ENCODE measurements at places on chromosomes 6 and 20.

DNA sequence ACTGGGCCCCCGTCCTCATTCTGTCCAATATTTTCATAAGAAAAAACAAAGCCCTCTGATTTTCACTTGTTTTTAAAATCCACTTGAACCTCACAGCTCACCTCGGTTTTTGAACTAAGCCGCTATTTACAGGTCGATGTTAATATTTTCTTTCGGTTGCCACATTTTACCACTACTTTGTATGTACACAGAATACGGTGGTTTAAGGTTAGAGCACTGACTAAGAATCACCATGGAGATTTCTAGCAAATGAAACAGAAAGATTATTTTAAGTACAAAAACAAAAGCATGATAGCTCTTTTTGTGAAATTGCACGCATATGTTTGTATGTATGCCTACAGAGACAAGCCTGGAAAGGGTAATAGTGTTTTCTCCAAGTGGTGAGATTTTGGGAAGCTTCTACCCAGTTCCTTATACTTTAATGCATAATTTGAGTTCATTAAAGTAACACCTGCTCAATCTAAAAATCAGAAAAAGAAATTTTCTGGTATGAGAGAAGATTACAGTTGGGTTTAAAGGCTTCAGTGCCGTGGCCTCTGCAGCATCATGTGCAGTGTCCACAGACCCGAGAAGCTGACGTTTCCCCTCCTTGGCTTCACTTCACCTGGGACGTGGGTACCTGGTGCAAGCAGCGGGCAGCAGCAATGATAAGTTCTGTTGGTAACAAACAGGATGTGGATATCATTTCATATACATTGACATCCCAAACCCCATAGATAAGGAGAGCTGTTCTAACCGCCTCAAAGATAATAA lies 144.0 kb downstream of the UST start:
- no peak for DNase-seq

DNA sequence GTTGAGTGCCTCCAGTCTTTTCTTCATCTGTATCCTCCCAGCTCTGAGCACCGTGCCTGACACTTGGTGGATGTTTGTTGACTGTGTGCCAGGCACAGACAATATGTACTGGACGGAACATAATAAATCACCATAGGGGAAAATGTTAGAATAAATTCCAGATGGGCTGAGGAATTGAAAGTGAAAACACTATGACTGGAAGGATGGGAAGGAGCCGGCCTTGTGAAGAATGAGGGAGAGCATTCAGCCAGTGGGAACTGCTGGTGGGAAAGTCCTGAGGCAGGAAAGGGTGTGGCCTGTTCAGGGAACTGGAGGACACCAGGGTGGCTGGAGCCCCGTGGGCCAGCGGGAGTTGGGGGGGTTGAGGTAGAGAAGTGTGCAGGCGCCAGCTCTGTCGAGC lies 75.4 kb downstream of the MTHFD1L start:
- DNase-seq = no peak

DNA sequence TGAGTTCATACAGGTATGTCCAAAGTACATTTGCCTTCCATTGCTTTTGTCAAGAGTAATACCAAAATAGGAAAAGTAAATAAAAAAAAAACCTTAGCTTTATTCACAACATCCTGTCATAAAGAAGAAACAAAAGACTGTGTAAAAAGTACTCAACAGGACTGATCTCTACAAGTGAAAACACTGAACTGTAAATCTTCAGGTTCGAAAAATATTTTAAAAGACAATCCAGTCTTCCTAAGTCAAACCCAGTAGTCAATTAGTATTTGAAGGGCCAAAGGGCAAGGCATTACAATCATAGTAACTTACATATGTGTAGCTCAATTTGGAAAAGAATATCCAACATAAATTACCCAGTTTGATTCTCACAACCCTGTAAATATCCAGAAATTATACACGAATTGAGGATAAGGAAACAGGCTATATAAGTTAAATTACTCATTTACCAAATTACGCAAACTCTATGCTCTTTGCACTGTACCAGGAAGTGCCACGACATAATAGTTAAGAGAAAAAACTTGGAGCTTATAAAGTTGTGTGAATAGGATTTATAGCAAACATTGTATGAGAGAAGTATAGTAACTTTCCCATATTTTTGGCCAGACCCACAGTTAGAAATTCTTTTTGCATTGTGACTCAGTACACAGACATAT lies 21.2 kb downstream of the PTPRK start:
- no peak for DNase-seq

- no peak for DNase-seq
Measured at GRCh38 chr6:33908025-33908424, 104.2 kb upstream of the MLN start.

GRCh38 chr6:156654919-156655918 lies 122.0 kb upstream of the ARID1B start:
- DNase-seq = no peak

DNA sequence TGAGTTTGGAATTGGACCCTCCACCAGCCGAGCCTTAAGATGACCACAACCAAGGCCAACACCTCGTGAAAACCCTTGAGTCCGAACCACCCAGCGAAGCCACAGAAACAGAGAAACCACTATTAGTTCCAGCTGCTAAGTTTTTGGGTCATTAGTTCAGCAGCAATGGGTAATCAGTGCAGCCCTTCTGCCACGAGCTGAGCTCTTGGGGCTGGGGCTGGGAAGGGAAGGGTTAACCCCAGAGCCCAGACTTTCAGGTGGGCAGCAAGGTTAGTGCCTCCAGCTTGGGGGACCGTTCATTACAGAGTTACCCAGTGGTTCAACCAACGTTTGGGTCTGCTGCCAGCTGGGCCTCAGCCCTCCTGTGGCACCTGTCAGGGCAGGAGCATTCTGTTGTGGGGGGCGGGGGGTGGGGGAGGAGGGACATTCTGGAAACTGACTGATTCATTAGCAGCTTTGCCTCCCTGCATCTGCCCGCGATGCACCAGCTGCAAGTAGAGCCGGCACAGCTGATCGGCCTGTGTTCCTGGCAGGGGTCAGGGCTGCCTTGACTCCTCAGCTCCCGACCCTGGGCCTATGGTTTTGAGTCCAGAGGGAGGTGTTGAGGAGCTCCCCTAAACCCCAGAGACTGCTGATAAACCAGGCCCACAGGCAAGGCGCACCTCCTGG lies 52.7 kb downstream of the TGM2 start:
- DNase-seq = no peak

DNA sequence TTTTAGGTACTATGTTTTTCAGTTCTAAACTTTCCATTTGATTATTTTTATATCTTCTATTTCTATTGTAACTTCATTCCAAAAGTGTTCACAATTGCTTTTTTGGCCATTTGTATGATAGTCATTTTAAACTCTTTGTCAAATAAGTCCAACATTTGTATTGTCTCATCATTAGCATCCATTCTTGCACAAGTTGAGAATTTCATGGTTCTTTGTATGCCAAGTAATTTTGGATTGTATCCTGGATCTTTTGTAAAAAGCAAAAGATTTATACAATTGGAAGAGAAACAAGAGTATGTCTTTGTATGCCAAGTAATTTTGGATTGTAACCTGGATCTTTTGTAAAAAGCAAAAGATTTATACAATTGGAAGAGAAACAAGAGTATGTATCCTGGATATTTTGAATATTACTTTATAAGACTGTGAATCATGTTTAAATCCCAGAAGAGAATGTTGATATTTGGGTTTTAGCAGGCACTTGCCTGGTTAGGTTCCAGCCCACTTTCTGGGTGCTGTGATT lies 36.9 kb upstream of the NT5E start:
- no peak for DNase-seq

DNA sequence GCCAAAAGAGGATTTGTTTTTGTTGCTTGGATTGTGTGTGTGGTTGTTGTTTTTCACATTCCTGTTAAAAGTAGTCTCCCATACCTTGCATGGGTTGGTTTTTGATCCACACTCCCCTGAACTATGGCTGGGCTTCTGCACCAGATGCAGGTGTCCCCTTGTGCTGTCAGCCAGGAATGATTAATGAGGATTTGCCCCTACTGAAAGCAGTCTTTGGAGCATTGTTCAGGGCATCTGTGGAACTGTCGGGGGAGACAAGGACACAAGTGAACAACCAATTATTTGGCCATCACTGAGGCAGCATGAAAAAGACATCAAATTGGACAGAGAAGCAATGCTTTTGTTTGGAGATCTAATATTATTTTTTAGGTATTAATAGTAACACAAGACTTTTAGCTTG lies 373.2 kb upstream of the MMS22L start:
- DNase-seq = no peak

GRCh38 chr6:131059486-131059885 lies 3.6 kb downstream of the EPB41L2 start:
- DNase-seq = no peak

GRCh38 chr6:28860581-28860980 lies 63.2 kb downstream of the TRIM27 start:
- DNase-seq = no peak

DNA sequence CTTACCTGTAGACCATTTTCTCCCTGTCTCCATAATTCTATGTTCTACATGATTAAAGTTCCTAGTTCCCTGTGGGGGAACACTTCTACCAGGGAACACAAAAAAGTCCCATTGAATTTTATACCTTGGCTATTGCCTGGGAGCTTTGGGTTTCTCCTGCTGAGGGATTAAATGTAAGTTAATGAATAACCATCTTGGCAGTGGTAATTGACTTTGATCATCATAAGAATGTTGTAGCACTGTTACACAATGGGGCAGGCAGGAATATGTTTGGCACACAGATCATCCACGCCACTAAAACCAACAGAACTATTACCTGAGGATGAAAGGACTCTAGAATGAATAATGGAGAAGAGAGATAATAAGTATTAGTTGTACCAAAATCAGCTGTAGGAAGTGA lies 1106.2 kb upstream of the GJE1 start:
- DNase-seq = no peak

DNA sequence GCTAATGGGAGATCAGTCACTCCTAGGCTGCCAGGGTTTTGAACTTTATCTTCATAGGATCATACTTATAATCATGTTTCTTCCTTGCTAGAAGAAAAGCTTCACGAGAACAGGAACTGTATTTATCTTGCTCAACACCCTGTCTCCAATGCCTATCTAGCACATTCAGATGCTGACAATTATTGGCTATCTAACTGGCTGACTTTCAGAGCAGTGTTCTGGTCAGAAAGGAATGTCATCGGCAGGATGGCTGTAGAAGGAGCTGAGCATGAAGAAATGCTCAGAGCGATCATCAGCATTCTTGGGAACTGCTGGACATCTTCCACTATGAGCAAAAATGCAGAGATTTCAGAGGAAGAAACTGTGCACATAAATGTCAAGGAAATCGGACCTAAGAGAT lies 628.0 kb upstream of the NRSN1 start:
- DNase-seq = no peak

DNA sequence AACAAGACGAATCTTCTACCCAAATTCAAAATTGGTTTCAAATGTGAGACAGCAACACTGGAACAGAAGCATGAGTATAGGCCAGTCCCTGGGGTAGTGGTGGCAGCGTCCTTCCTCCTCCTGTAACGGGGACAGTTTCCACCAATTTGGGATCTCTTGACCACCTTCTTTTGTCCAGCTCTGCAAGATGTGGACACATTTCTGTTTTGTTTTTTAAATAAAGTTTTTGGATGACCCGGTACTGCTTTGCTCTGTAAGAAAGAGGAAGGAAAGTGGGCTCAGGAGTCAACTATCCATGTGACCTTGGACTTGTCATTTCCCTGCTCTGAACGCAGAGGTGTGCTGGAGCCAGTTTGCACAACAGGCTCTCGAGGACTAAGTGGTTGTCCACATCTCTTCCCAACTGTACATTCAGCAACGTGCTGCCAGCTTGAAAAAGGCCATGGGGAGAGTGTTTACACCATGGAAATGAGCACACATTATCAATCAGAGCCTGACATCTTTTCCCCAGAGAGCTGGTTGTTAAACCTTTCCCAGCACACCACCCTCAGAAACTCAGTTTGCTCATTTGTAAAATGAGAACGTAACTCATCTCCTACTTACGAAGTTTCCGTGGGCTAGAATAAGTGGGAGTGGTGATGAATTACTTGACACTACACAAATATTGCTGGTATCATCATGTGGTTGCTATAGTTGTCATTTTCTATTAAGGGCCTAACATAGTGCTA lies 66.5 kb downstream of the ADTRP start:
- DNase-seq = no peak

DNA sequence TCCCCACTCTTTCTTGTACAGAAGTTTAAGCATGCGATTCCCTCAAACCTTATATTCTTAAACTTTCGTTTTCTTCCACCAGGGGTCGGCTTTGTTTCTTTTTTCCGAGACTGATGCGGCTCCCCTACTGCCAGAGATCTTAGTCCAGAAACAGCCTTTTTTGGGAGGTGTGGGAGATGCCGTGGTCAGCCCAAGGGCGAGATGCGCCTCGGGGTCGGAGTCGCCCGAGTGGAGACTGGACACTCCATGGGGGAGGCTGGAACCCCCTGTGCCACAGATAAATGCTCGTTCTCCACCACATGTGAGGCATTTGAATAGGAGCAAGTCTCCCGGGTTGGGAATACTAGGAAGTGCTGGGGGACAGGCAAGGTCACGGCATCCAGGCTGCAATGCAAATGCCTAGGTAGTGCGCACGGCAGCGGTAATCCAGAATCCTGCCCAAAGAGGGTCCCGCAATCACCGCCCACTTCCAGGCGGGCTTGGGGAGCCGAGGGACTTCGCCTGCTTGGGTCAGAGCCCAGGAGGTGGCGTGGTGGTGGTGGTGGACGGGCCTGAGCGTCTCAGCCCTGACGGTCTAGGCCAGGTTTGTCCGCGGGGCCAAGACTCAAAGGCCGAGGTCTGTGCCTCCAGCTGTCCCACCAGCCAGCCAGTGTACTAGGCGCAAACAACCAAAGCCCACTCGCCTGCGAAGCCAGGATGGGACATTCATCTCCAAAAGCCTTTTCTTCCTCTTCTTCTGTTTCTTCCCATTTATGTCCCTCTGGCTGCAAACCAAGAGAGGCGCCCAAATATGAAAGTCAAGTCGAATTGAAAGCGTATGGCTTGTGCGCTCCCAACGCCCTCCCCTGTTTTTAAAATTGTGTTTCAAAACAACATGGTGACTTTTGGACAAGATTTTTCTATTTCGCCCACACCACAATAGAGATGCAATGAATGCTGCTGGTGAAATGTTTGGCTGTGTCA lies 39.3 kb upstream of the OSTM1 start:
- no peak for DNase-seq

DNA sequence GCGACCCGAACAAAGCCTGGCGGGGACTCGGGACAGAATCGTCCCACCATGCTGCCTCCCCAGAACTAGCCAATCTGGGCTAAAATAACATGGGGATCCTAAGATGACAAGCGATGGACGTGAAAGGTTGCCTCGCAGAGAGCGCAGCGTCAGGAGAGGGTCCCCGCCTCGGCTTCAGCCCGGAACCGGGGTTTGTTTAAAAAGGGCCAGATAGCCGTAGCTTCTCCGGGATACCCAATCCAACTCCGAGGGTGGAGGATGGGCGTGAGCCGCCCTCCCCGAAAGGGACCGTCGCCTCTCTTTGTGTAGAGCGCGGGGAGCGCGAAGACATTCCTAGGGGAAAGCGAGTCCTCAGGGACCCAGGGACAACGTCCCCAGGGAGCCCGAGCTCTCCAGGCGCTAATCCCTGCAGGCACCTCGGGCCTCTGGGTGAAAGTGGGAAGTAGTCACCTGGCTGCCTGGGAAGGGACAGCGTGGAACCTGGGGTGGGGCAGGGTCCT lies 643 bp downstream of the CD24 start:
- no peak for DNase-seq
